B cell (primary cell): ENCODE measurements at places on chromosomes 7 and 10. TPM values are rescaled to one million over a fixed set of nuclear protein-coding genes. Genes with fewer than 3 reads are reported as not detected.

PNLIPRP3 gene
- total RNA-seq = not detected in 2 replicates

- peak; percentile 16 for DNase-seq
These were observed 357.1 kb upstream of the AOAH start for GRCh38 chr7:37081436-37081835.

DKK1 gene
- total RNA-seq = not detected in 2 replicates

FAM237B gene
- not detected in 2 replicates for total RNA-seq

DNA sequence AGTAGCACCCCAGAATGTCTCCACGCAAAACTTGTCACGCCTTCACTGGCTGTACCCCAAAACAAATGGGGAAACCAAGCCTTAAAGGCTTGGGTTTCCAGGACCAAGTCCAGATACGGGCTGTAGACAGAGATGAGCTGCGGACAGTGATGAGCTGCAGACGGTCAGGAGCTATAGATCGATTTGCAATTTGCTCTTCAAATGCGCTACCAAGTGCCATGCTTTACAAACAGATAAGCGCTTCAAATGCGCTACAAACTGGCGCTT, 658 bp upstream of the SGCE start:
- DNase-seq = no peak

DNA sequence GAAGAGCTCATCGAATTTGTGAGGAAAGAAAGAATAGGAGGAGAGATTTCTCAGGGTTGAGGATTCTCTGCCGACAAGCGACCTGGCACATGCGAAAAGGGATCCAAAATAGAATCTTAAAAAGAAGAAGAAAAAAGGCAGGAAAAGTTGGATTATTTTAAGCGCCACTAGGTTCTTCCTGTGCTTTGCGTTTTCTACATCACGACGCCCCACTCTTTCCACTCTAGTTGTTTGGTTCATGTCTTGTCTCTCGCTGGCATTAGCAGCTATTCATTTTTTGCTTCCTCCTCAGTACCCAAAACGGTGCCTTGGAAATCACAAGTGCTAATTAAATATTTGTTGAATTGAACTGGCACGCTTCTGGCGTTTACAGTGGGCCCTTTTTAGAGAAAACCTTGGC, 674 bp upstream of the FRA10AC1 start:
- DNase-seq = no peak

DNA sequence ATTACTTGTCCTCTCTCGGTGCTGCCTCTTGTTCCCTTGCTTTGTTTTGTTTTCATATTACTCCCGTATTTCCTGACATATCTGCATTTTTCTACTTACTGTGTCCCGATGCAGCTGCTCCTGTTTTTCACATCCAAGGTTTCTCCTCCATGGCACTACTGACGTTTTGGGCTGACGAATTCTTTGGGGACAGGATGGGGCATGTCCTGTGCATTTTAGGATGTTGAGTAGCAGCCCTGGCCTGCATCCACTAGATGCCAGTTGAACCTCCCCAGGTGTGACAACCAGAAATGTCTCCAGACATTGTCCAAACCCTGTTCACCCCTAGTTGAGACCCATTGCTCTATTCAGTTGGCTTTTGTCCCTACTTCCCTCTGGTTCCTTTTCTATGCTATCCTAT, 12.4 kb downstream of the ZNF789 start:
- no peak for DNase-seq

- no peak for DNase-seq
These were observed 5.8 kb downstream of the KLF6 start for GRCh38 chr10:3779158-3779741.

FZD8 gene
- 1.7 and 1.9 TPM in 2 replicates for total RNA-seq

GRCh38 chr7:10418985-10419384, 554.7 kb upstream of the PHF14 start:
- no peak for DNase-seq

TBC1D12 gene
- 9.3 and 9.6 TPM in 2 replicates for total RNA-seq

DNA sequence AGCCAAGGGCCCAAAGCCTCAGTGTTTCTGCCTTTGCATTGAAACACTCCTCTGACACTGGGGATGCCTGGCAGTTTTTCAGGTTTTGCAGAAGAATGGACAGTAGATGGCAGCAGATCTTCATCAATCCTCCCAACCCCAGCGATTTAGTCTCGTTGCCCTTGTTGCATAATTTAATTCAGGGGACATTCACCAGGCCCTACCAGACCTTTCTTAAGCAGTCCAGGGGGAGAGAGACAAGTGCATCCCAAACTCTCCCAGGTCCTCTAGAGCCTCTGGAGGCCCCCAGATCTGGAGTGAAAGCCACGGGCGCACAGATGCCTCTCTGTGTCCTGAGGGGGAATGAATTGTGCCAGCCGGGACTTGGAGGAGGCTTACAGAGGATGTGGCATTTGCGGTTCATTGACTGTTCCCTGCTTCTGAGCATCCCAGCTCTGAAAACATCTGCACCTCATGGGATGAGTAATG, 29.6 kb downstream of the MINDY4 start:
- DNase-seq = peak; percentile 44

LRRD1 gene
- 0.15 and 0.17 TPM in 2 replicates for total RNA-seq

GHRHR gene
- total RNA-seq = not detected in 2 replicates

DNA sequence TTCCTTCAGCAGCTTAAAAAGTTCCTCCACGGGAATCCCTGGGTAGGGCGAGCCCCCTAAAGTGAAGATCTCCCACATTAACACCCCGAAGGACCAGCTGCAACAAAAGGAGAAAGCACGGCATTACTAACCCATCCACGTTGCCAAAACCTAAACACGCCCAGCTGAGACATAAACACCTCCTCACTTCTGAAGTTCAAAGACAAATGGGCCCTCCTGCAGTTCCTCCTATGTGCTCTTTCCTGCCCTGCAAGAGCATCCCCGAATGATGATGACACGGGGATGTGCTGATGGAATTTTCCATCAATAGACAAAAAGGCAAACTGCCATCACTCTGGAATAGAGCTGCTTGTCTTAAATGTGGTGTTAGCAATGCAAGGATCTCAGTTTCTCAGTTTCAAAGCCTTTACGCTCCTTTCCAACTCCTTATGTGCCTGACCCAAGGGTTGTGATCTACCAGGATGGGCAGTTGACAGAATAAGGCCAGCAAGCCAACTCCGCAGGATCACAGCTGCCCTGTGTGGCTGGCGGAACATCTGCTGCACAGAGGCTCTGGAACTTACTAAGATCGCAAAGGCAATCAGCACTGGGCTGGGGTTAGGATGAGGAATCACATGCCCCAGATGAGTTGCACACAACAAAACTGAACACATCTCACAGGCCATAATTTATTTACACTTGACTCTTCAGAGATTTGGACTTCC, 112.7 kb downstream of the FGFR2 start:
- DNase-seq = no peak

- no peak for DNase-seq
These were observed 145.6 kb downstream of the ADAM12 start for GRCh38 chr10:126242397-126243260.

GRCh38 chr7:150942001-150942590, 36.0 kb downstream of the KCNH2 start:
- no peak for DNase-seq

DNA sequence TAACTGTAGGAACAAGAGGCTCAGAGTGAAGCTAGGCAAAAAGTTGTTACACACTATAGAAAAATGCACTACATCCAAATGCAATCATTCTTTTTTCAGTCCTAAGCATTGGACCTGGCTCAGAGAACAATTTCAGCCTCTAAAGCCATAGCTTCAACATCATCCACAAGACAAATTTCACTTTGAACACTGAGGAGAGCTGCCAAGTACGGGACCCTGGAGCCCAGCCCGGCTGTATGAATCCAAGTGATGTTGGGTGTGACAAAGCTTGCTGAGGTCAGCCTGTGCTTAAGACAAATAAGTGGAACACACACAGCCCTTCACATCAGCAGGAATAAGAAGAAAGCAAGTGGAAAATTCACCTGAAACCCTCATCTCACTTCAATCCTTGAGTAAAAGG, 233.1 kb upstream of the PFKP start:
- DNase-seq = no peak

DNA sequence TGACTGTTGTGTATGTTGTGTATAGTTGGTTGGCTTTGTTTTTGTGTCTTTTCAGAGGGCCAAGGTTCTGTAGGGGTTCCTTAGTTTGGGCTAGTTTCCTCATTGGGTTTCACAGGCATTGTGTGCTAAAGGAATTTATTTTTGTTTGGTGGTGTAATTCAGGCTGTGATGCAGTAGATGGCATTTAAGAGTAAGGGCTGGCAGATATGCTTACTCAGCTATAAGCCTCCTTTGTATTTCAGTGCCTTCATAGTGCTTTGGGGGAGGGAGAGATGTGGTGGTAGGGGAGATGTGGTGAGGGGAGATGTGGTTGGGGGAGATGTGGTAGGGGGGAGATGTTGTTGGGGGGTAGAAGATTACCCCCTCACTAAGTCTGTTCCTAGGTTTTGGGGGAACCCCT, 91.7 kb downstream of the SLC25A40 start:
- DNase-seq = no peak

DNA sequence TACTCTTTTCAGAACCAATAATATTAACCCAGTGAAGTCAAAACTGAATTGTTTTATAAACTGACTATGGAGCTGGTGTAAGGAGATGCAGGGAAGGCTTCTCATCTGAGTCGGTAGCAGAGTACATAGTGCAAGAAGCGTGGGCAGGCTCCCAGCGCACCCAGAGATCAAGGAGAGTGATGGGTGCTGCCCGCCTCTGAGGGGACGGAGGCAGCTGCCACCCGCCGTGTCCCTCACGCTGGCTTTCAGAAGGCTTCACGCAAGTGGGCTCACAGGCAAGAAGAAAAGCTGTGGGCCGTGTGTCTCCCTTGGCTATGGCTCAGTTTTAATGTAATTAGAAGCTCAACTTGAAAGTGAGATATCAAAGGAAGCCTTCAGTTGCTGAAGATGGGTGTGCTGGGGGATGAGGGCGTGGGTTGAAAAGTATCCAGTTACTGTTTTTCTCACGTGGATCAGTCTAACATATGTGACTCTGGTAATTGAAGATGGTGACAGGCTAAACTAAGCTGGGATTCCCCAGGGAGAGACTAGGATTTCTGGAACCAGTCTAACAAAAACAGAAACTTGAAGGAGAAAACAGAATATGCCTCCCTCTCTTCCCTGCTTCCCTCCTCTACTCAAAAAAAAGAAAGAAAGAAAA, 159.9 kb downstream of the MGMT start:
- no peak for DNase-seq

DNA sequence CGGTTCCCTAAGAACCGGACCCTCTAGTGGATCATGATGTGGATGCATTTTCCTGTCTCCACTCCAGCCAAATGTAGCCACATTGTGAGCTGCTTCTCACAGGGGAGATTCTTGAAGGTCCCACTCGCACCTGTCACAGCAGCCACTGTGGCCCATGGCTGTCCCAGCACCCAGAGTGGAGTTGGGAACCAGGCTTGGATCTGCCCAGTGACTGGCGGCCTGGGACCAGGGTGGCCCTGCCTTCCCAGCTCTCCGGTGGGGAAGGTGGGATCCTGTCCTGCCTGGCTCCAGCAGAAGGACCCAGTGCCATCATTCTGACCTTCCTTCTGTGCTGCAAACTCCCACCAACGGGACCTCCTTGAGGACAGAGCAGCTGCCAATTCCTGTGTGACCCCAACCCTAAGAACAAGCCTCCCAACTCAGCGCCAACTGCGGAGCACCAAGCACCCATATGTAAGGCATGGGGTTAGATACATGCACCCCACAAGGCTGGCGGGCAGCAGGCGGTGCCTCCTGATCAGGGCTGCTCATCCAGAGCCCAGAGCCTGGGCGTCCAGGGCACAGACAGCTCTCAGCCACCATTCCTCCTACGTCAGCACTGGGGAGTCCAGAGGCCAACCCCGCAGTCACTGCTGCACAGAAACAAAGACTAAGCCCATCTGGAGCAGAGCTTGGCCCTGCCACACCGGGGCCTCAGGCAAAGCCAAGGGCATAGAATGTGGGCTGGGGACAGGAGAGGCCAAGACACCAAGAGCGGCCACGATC, 28.8 kb downstream of the EBF3 start:
- no peak for DNase-seq

DNA sequence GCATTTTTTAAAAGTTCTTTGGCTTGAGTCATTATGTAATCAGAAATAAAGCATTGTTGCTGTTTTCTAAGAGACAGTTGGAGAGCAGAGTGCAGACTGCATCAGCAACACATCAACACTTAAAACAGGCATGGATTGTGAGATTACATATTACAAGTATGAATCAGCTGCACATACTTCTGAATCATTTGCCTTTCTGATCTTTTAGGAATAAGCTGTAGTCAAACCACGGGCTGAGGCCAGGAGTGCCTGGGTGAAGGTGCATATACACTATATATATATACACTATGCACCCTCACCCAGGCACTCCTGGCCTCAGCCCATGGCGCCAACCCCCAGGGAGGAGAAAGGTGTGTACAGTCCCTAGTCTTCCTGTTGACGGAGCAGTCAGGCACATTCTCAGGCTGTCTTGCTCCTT, 52.4 kb upstream of the DLX6 start:
- no peak for DNase-seq

- no peak for DNase-seq
These were observed 265.2 kb upstream of the PHF14 start for GRCh38 chr7:10708447-10708846.

GRCh38 chr7:49597805-49598204, 175.6 kb upstream of the VWC2 start:
- no peak for DNase-seq

DNA sequence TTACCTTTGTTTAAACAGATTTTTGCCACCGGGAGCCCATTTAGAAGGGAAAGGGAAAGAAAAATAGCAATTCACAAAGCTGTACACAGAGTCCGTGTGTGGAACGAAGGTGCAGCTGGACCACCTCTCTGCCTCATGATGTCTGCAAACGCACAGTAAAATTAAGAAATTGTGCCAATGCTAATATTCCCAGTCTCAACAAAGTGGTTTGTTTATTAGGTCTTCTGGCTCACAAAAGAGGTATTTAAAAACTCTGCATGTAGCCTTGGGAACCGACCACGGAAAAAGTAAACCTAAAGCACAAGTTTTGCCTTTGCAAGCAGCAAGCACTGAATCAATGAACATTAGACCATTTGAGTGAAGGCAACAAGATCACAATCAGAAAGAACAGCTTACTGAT, 57.7 kb downstream of the CREB3L2 start:
- no peak for DNase-seq

HTR5A gene
- total RNA-seq = not detected in 2 replicates

GRCh38 chr10:3452173-3452626, 279.6 kb upstream of the PITRM1 start:
- peak; percentile 18 for DNase-seq

HECW1 gene
- total RNA-seq = not detected in 2 replicates

DNA sequence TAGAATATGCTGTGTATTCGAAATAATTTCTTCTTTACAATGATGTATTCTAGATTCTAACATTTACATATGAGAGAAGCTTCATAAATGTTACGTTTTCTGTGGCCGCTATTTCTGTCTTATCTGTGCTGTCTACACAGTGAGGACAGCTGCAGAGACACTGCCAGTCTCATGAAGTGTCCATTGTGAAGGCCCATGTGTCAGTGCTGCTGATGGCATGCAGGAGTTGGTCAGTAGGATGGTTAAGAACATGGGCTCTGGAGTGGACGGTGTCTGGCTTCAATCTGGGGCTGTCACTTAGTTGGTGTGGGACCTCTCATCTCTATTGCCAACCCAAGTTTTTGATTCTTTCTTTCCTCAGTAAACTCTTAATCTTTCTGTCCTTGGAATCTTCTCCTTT, 137.3 kb downstream of the SDK1 start:
- DNase-seq = no peak
